AG09319 (cell line): ENCODE measurements at places on chromosomes 5 and 9.

DNA sequence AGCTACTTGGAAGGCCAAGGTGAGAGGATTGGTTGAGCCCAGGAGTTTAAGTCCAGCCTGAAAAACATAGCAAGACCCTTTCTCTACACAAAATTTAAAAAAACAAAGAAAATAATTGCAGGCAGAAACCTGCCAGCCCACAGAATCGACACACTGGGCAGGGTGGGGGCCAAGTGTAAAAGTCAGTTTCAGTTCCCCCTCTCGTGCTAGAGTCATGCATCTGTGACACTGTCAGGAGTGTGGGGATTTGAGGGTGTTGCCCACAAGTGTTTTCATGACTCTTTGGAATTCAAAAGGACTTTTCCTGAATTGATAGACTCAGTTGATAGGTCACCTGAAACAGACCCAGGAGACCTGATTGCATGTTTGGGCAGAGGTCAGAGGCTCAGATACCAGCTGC is 47.6 kb downstream of the PRRC2B start:
- DNase-seq, result no peak

GRCh38 chr9:116368680-116369079 is 215.1 kb downstream of the PAPPA start:
- DNase-seq, result no peak

- DNase-seq, result no peak
Observed at GRCh38 chr5:74255692-74256392, 384.7 kb downstream of the ENC1 start.

DNA sequence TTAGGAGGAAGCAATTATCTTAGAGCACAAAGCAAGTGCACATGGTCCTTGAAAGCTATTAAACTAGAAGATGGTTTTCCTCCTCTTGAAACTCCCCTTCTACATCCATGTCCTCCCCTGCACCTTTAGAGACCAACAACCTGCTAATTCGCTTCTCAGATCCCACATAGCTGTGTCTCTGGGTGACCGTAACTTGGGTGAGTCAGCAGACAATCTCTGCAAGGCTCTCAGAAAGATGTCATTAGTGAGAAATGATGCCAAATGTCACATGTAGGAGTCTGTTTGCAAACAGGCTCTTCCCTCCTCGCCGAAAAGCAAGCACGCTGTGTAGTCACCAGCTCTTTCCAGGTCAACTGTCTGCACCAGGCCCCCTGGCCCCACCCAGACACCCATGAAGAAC is 291.8 kb downstream of the SLIT3 start:
- no peak for DNase-seq

DNA sequence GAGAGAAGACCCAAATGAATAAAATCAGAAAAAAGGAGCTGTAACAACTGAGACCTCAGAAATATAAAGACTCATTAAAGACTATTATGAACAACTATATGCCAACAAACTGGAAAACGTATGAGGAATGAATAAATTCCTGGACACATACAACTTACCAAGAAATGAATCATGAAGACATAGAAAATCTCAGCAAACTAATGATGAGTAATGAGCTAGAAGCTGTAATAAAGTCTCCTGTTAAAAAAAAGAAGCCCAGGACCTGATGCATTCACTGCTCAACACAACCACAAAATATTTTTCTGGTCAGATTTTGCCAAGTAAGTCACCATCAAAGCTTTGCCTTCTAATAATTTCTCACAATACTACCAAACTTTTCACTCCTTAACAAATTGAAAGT is 666.7 kb downstream of the LRRC70 start:
- DNase-seq, result no peak
